GM12865 (cell line): ENCODE measurements at places on chromosomes 3 and 15.

DNA sequence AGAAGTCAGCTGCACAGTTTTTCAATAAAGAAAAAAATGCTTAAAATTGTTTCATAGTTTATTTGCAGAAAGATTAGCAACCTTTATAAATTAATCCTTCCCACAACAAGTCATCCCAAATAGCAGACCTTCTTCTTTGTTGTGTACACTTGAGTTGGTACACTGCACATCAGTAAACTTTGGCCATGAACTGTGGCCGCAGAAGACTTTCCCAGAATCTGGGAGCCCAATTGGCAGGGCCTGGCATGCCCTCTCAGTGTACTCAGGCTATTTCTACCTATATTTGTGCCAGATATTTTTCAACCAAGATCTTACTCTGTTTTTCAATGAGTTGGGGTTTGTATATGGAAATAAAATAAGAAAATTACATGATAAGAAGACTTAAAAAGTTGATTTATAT, 133.1 kb downstream of the DIPK2A start:
- DNase-seq = no peak

GRCh38 chr3:11583235-11583634, 60.5 kb downstream of the VGLL4 start:
- no peak for DNase-seq

DNA sequence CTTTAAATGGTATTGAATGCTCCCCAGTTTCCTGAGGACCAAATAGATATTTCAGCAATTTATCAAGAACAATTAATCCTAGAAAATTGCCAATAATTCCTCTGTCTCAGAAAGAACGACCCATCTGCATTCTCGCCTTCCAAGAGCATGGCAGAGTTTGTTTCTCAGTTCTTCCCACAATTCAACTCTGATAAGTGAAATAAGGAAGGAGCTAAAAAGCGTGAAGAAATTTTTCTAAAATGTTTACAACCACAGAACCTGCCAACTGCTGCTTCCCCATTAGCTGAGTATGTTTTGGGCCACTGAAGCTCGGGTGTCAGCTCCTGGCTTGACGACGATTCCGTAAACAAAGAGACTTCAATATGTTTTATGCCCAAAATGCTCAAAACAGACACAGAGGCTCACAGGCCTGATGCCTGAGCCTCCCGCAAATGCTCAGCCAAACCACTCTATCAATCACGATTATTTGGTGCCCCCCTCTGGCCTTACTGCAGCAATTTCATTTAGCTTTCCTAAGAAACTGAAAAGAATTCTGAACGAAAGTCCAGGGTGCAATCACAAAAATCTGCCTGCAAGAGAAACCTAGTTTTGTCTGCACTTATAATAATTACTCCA, 259.2 kb upstream of the CCDC54 start:
- peak; percentile 55 for DNase-seq

DNA sequence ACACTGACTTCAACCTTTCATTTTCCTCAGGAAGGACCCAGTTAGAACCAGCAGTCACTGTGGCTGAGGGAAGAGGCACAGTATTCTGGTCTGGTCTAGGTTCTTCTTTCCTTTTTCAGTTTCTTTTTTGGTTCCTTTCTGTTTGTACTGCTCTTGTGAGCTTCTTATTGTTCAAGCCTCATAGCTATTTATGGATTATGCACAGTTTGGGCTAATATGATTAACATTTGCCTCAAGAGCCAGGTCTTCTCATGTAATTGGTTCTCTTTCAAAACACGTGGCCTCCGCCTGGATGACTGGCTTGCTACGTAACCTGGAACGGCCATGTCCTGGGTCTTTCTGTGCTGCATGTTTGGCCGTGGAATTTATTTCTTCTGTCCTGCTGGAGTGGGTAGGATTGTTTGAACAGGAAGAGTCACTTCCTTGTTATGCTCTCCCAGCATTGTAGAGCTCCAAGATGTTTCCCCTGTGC, 43.3 kb downstream of the RBMS3 start:
- DNase-seq = peak; percentile 85

DNA sequence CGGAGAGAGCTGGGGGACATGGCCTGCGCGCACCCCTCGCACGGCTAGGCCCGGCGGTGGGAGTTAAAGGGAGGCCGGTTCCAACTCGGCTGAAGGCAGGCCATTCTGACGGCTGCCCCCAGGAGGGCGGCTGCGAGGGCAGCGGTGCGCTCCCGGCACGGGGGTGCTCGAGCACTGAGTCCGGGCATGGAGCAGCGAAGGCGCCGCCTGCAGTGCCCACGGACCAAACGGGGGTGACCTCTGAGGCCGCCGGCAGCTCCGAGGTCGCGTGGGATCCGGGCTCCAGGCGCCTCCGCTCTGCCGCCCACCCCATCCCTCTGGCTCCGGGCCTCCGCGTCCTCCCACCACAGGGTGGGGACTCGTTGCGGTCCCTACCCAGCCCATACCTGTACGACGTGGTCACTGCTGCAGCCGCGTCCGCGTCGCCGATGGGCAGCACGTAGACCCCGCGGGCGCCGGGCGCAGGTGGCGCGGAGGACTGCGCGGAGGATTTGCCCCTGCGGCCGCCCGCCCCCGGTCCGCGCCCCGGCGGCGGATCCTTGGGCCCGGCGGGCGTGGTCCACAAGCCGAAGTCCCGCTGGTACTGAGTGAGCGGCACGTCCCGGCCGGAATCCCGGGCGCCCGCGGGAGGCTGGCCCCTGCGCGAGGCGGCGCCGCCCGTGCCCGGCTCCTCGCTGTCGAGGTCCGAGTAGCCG, 469 bp downstream of the MAP6D1 start:
- no peak for DNase-seq
